Nucleus accumbens (tissue), 56 donors: ENCODE measurements at places on chromosomes 11 and 22.

DNA sequence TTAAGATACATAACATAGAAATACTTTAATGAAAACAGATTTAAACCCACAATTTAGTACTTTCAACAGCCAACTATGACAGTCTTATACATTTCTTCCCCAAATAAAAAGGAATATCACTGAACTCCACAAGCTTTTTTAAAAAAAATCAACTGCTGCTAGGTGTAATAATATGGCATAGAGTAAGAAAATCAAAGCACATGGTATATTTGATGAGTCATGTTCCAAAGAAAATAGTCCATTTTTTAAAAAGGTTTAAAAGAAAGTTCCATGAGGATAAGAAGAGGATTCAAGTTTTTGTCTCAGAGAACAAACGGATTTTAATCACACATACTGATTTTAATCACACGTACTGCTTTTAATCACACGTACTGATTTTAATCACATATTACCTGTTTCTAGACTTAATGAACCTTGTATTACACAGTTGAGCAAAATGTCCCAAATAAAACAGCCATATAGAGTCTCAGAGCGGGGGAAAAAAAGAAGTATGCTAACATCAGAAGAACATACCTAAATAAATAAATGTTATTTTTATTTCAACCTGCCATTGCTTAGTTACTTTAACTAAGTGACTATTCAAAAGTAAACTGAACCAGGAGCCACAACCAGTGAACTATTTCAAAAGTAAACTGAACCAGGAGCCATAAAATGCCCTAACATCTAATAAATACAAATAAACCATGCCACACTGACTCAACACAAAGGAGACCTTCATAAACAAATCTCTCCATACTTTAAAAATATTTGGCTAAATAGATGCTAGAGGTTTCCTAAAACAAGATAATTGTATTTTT lies 198.4 kb downstream of the SBF2 start:
- DNase-seq, result no peak

DNA sequence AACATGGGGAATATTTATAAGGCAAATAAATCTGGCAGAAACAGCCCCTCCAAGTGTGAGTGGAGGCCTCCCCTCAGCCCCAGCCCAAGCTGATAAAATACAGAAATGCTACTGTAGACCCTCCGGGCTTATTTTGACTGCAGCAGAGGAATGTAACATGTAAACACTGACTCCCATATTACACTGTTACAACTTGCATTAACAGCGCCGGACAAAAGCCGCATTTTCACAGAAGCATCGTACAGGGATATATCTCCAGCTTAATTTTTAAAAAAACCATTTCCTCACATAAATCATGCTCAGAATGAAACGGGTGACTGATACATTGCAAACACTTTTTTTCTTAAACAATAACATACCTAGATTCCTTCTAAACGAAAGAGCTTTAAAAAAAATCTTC lies 36.6 kb upstream of the COMT start:
- no peak for DNase-seq

GRCh38 chr22:50086526-50086925 lies 1.3 kb upstream of the MLC1 start:
- DNase-seq, result no peak

DNA sequence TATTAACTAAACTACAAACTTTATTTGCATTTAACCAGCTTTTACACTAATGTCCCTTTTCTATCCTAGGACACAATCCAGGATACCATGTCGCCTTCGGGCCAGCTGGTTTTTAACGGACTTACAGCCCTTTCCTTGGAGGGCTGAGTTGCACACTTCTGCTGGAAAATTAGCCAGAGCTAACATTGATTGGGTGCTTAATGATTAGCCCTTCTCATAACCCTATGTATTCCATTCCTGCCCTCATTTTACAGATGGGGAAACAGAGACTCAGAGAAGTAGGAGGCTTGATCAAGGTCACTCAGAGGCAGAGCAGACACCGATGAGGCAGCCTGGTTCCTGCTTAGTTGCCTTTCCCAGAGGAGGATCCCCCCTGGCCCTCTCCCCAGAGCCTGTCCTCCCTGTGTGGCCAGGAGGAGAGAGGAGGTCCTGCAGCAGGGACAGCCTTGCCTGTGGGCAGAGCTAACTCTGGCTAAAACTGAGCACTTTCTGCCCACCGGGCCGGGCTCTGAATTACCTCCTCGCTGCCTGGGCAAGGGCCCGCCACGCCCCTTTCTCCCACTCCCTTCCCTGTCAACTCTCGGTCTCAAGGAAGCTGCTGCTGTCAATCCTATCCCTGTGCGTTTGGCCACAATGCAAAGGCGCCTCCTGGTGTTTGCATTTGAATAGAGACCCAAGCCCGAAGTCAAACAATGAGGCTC lies 59.6 kb upstream of the PAX6 start:
- peak; percentile 14 for DNase-seq

DNA sequence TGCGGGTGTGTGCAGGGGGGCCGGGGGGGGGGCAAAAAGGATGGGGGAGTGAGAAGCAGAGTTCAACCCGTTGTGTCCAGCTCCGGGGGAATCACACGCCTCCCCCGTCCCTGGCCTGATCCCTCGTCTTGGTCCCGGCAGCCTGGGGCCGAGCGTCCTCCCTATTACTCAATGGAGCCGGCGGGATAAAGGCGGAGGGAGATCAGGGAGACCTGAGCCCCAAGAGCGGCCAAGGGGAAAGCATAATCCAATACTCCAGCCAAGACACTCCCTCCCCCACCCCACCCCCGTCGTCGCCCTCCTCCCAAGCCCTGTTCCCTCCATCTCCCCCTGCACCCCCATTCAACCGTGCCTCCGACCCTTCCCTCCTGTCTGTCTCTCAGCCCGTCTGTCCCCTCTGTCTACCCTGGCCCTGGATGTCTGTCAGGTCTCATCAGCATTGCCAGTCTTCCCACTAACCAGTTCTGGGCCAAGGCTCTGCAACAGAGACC lies 2.6 kb downstream of the PHOX2A start:
- DNase-seq, result no peak

- DNase-seq, result no peak
These were observed 151.6 kb upstream of the E2F8 start for GRCh38 chr11:19392321-19392720.

- DNase-seq, result no peak
These were observed 23.7 kb upstream of the SLC35F2 start for GRCh38 chr11:107882095-107882820.

DNA sequence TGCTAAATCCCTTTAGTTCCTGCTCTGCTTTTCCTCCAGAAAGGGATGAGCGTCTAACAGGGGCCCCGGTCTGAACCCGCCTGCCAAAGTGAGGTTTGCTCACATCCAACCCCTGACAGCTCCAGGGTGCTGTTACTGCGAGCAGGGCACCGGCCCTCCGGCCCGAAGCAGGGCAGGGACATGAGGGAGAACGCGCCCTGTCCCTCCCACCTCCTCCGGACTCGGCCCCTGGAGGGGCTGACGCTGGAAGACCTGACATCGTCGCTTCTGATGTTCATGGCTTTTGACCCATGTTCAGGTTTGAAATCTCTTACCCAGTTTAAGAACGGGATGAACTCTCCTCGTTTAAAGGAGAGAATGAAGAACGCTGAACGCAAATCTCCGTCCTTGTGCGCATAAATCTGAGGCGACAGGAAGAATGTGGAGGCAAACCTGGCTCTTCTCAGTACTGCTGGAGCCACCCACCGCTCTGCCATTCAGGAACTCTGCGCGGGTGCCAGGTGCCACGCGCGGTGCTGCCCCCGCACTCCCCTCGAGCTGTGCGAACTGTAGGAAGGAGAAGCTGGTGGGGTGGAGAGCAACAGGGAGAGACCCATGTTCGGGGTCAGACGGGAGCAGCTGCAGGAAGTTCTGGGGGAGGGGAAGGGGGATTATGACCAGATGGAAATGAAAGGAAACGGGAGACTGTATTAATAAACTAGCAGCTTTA lies 826 bp upstream of the EEF1G start:
- no peak for DNase-seq

- no peak for DNase-seq
These were observed 143.8 kb downstream of the ST3GAL4 start for GRCh38 chr11:126499131-126499752.

DNA sequence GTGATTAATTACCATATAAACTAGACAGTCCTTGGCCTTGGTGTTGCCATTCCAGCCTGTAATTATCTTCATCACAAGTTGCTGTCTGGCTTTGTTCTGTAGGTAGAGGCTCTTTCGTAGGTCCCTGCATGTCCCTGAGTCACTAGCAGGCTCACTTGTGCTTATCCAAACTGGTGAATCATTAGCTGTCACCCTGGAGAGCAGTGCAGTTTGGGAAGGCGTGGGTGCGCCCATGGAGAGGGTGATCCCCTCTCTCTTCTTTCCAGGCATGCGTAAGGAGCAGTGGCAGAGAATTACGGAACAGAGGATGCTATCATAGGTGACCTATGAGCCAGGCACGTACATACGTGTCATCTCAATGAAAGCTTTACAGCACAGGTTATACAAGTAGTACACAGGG lies 11.0 kb upstream of the EHF start:
- no peak for DNase-seq

GRCh38 chr11:32444186-32444585 lies 8.8 kb upstream of the WT1 start:
- no peak for DNase-seq

DNA sequence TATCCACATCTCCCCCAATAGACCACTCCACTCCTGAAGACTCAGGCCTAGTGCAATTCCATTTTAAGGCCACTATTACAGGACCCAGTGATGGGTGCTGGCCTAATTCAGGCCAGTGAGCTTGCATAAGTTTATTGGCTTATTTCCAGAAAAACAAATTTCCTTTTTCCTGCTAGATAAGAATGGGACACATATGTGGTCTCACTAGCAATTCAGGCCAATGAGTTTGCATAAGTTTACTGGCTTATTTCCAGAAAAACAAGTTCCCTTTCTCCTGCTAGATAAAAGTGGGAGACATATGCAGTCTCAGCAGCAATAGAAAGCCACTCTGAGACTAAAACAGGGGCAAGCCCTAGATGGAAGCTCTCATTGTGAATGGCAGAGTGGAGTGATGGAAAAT lies 22.4 kb downstream of the ADM start:
- DNase-seq, result no peak

DNA sequence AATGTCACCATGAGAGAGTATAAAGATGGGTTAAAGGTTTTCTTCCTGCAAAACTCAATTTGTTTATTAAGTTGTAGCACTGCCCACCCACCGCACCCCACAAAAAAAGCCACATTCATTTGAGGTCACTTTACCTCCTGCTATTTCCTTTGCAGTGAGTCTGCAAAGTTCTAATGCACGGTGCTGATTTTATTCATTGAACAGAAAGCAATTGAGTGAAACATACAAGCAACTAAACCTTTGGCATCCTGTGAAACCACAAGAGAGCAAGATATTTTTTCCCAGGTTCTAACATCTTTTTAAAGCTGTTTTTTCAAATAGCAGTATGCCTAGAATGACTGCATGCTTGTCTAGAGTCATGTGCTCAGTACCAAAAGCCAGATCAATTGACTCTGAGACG lies 39.0 kb downstream of the RRAS2 start:
- no peak for DNase-seq

- DNase-seq, result no peak
These were observed 21.6 kb downstream of the USH1C start for GRCh38 chr11:17522655-17523054.

GRCh38 chr11:39777035-39777434 lies 1682.4 kb downstream of the LRRC4C start:
- no peak for DNase-seq

- no peak for DNase-seq
These were observed 103.4 kb upstream of the NECTIN1 start for GRCh38 chr11:119832202-119832935.

DNA sequence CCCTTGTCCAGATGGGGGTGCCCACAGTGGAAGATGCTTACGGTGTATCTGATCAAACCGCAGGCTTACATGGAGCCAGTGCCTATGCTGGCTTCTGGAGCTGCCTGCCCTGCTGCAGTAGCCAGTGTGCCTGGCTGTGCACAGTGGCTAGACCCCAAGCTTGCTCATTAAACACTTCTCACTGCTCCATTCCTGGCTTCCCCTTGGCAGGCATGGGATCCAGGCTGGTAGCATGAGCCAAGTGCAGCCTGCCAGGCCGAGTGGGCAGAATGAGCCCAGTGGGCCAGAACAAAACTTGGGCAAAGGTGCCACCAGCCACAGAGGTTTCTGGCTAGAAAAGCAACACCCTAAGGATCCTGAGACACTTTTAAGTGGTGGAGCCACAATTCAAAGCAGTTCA lies 55.4 kb upstream of the B3GNT6 start:
- DNase-seq, result no peak

DNA sequence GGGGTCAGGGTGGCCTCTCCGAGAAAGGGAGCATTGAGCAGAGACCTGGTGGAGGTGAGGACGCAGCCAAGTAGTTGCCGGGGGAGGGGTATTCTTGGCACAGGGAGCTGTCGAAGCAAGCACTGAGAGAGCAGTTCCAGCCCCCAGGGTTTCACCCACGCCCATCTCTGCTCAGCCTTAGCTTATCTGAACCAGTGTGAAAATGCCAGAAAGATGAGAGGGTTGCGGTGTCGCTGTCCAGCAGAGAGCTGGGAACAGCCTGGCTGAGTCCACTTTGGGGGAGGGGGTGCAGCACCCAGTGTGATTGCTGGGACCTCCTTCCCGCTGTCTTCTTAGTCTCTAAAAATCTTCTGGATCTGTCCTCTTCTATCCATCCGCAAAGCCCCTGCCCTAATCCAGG lies 123.3 kb upstream of the TBCEL start:
- no peak for DNase-seq

- no peak for DNase-seq
These were observed 119.5 kb downstream of the APOL5 start for GRCh38 chr22:35837101-35837727.
